ENCODE measurements at places on chromosomes 5 and 9.

GRCh38 chr9:77912895-77913693 lies 118.5 kb downstream of the GNAQ start:
- DNase-seq, result no peak

- no peak for DNase-seq
Measured at GRCh38 chr5:71492817-71493615, 37.6 kb downstream of the BDP1 start.

GRCh38 chr5:122351416-122352157 lies 39.5 kb downstream of the SNCAIP start:
- no peak for DNase-seq

DNA sequence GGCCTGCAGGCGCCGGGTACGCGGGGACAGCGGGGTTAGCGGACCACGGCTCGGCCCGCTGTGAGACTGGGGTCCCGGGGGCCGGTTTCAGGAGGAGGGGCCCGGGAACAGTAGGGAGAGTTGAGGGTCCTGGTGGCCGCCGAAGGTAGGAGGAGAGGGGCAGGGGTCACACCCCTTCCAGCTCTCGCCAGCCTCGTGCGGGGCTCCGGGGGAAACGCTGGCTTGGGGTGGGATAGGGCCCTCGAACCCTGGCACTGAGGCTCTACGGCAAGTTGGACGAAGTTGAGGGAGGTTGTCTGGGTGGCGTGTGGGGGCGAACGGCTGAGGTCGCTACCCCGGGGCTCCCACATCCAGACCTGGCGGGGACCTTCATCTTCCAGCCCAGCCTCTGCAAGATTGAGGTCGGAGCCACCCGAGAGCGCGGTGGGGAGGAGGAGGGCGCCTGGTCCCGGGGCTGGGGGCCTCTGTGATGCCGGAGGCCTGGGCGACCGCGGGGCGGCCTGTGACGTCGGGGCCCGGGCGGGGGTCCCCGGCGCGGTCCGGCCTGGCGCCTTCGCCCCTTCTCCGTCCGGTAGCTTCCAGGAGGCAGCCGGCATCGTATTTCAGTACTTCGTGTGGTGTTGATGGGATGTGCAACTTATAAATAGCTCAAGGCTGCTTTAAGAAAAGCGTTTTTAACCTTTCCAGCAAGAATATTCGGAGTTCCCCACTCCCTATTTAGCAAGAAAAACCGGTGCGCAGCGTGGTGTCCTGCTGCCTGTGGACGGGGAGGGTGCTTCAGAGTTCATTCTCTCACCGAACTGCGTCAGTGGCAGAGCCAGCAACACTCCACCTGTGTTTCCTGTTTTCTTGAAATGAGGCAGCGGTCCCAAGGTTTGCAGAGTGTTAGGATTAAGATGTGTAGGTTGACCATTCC lies 902 bp downstream of the HABP4 start:
- DNase-seq, result no peak
